ENCODE measurements at places on chromosomes 11 and 22.
A peak's percentile ranks its signal among the peaks of the same experiment; 100 is the strongest.

- DNase-seq, result peak; percentile 70
These were observed 53.1 kb downstream of the CNTF start for GRCh38 chr11:58675334-58676155.

- DNase-seq, result no peak
These were observed 218.3 kb upstream of the CTSC start for GRCh38 chr11:88555829-88556202.

DNA sequence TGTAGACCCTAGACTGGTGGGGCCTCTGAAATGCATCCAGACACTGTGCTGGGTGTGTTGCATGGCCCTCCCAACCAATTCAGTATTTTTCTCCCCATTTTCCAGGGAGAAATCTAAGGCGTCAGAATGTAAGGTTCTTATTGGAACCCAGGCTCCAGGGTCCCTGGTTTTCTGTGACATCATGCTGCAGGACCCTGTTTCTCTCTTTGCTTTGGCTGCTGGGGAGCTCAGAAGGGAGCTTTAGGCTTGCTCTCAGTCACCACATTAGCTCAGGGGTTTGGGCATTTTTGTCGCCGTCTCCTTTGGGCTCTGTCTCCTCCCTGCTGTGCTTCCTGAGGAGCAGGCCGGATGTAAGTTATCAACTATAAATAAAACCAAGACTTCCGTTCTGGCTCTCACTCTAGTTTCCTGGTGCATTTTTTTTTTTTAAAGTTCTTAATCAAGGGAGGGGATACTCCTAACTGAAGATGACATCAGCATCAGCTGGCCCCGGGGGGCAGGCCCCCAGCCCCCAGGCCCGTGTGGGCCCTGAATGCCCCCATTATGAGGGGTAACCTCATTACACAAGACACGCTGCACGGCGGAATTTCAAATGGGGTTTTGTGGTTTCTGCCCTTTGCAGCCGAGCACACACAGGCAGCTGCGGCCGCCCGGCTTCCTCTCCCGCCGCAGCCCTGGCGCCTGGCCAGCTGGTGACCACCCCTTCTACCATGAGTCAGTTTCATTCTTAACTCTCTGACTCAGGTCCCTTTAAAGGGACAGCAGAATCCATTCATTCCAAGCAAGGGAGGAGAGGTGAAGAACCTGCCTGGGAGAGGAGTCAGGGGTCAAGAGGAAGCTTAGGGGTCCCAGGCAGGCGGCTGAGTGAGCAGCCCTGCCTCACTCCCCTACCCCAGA is 3.2 kb downstream of the MYEOV start:
- peak; percentile 99 for DNase-seq

DNA sequence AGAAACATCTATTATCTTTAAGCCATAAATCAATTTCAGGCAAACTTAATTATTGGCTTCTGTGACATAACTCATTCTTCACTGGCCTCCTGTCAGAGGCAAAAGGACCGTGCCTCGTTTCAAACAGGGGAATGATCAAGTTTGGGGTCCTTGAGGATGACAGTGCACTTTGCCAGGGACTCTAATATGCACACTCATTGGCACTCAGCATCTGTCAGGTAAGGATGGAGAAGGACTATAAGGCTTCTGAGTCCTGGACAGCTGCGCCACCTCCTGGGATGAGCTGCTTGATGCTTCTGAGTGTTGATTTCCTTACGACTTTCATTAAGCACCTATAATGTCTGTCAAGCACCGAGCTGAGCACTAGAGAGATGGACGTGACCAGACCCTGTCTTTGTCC is 20.2 kb downstream of the BPIFC start:
- peak; percentile 36 for DNase-seq

DNA sequence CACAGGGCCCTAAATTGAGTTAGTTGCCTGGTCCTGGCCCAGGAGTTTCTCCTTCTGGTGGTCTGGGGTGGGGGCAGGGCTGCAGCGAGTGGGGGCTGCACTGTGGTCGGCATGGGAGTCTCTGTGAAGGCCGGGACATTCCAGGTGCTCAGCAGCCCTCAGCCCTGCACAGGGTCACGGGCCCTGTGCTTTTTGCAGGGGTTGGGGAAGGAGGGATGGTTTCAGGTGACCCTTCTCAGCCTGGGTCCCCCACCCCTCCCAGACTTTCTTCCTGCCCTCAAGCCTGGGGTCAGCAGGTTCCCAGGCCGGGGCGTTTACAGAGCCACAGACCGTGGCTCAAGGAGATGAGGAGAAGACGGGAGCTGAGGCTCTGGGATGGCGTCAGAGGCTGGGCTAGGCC is 7.8 kb downstream of the EMID1 start:
- no peak for DNase-seq

DNA sequence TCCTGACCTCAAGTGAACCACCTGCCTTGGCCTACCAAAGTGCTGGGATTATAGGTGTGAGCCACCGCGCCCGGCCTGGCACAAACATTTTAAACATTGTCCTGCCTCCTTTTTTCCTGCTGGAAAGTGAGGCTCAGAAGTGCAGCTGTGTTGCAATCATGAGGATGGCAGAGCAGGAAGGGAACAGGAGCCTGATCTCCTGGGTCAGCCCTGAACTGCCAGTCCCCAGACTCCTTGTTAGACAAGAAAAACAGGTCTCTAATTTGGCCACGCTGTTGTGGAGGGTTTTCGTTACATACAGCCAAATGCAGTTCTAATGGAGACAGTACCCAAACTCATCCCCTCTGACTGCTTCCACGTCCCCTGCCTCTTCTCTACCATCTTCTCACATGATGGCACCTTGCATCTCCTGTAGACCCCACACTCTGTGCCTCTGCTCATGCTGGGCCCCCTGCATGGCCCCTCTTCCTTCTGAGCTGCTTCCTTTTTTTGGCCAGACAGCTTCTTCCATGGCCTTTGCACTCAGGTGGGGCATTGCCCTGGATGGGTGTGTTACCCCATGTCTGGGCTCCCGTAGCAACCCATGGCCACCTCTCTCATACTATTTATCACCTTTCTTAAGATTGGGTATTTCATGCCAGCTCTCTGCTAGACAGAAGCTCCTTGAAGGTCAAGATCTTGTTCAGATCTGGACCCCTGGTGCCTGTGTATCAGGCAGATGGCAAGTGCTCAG is 227.1 kb downstream of the CEP164 start:
- no peak for DNase-seq

- DNase-seq, result no peak
These were observed 5.1 kb downstream of the SYT12 start for GRCh38 chr11:67027943-67028542.

DNA sequence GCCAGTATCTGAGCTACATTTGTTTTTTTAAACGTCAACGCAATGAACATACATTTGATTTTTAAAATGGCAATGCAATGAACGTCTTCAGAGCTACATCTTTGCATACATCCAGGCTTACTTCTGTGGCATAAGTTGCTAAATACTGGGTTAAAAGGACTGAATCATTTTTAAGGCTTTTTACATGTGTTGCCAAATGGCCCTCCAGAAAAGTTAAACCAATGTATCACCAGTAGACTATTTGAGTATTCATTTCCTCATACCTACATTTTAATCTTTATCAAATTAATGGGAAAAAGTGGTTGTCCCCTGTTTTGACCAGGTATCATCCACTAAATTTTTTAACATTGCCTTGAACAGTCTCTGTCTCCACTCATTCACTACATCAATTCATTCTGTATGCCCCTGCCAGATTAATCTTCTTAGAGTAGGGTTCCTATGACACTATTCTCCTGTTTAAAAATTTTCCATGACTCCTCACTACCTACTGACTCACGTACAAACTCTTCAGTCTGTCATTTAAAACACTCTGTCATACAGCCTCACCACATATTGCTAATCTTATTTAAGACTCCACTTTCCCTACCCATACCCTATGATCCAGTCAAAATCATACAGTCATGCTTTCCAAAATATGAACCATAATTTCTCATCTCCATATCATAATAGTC is 12.4 kb upstream of the PRRG4 start:
- DNase-seq, result no peak

- DNase-seq, result peak; percentile 66
These were observed 62.4 kb downstream of the NECTIN1 start for GRCh38 chr11:119666463-119667131.

DNA sequence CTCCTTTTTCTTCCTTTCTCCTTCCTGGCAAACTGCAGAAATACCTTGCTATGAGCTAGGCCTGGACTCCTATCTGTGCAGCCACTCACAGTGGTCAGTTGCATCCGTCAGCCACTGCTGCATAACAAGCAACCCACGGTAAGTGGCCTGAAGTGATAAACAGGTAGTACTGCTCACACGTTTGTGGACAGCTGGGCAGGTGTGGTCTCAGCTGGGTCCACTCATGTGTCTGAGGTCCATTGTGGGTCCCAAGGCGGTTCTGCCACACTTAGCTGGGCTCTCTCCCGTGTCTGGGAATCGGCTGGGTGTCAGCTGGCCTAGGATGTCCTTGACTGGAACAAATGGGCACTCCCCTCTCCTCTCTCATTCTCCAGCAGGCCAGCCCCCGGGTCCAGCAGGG is 109.3 kb downstream of the BRD1 start:
- no peak for DNase-seq

- DNase-seq, result no peak
These were observed at the start of gene MAP6 for GRCh38 chr11:75668451-75669297. Gene MAP6 (minus strand): TSS chr11:75669038. CDS start chr11:75668369, 669 bp downstream.

GRCh38 chr11:35141571-35141971 is 2.6 kb downstream of the CD44 start:
- peak; percentile 87 for DNase-seq

- DNase-seq, result no peak
These were observed 303.5 kb upstream of the PDGFD start for GRCh38 chr11:104467404-104467803.

DNA sequence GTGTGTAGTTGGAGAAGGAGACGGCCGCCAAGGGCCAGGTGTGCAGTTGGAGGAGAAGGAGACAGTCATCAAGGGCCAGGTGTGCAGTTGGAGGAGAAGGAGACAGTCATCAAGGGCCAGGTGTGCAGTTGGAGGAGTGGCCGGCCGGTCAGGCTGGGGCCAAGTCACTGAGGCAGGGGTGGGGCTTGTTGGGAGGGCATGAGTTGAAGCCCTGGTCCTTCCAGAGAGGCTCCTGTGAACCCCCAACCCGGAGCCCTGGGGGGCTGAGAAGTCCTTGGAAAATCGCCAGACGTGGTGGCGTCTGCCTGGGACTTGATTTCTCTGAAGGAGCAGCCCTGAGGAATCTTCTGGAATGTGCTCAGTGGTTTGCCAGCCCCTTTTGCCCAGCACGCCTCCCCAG is 1320.5 kb downstream of the BRD1 start:
- no peak for DNase-seq

- DNase-seq, result peak; percentile 1
These were observed 248.6 kb upstream of the PLET1 start for GRCh38 chr11:112509300-112509699.

- DNase-seq, result no peak
These were observed 31.3 kb upstream of the CD82 start for GRCh38 chr11:44533921-44534711.

GRCh38 chr11:65592858-65593517 is 2.6 kb downstream of the KCNK7 start:
- DNase-seq, result no peak

Data from KBM-7 (cell line).